ENCODE measurements at places on chromosomes 4 and X.

DNA sequence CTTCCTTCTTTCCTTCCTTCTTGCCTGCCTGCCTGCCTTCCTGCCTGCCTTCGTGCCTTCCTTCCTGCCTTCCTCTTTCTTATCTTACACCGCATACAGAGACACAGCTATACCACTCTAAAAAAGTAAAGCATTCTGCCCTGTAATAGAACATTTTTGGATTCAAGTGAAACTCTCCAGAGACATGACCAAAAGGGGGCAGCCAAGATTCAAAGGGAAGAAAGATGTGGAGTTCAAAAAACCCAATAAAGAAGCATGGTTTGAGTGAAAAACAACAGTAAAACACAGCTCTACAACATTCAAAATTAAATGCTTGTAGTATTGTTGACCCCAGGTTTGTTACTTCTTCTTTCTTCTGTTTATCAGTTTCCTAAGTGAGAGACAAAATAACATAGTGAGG, 914.9 kb upstream of the PCDH7 start:
- no peak for DNase-seq

GRCh38 chrX:39931529-39932282, 166.1 kb downstream of the BCOR start:
- no peak for DNase-seq

- no peak for DNase-seq
Observed at GRCh38 chr4:26069218-26069617, 155.2 kb downstream of the SMIM20 start.

DNA sequence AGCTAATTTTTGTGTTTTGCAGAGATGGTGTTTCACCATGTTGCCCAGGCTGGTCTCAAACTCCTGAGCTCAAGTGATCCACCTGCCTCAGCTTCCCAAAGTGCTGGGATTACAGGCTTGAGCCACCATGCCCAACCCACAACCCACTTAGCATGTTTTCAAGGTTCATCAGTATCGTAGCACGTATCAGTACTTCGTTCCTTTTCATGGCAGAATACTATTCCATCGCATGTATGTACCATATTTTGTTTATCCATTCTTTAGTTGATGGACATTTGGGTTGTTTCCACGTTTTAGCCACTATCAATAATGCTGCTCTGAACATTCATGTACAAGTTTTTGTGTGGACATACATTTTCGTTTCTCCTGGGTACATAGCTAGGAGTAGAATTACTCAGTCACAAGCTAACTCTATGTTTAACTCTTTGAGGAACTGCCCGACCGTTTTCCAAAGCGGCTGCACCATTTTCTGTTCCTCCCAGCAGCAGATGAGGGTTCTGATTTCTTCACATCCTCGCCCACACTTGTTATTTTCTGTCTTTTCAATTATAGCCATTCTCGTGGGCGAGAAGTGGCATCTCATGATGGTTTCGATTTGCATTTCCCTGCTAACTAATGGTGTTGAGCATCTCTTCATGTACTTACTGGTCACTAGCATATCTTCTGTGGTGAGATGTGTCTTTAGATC, 32.5 kb downstream of the MAN2B2 start:
- DNase-seq = no peak

GRCh38 chr4:147877308-147877771, 145.5 kb downstream of the ARHGAP10 start:
- DNase-seq = no peak

- DNase-seq = no peak
Observed at GRCh38 chr4:24933684-24934275, 20.9 kb upstream of the CCDC149 start.

DNA sequence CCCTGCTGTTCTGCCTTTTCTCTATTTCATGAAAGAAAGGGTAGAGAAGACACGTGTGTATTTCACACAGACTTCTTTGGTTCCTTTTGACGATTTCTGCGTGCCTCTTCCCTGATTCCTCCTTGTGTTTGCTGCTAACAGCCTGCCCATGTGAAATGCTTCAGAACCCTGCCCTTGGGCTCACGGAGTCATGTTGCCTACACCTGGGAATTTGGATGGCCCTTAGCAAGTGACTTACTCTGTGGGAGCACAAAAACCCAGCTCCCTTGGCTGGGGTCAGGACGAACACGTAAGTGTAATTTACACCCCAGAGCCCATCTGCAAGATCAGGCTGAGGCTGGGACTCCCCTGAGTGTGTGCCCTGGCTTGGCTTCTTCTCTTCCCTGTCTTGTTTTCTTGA, 220.3 kb upstream of the BCOR start:
- DNase-seq = no peak

GRCh38 chr4:37876156-37876555, 14.7 kb upstream of the TBC1D1 start:
- no peak for DNase-seq

- no peak for DNase-seq
Observed at GRCh38 chrX:114999906-115000305, 17.5 kb downstream of the IL13RA2 start.

- DNase-seq = no peak
Observed at GRCh38 chr4:147034372-147034771, 88.7 kb upstream of the TTC29 start.

DNA sequence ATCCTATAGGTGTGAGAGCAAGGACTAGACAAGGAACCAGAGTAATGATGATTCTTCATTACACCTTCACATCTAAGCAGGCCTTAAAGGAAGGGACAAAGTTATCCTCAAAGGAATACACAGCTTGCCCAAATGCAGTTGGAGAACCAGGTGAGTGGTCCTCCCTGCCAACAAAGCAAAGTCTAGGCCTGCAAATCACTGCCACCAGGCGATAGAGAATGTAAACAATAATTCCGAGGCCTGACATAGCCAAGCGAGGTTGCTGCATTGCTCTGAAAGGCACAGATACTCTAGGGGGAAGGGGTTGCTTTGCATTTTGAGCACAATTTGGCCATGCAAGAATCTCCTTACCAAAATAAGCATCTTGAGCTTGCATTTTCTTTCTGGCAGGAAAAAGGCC, 178.2 kb upstream of the FAT1 start:
- no peak for DNase-seq

GRCh38 chrX:76420237-76420636, 7.3 kb upstream of the MAGEE1 start:
- DNase-seq = no peak

DNA sequence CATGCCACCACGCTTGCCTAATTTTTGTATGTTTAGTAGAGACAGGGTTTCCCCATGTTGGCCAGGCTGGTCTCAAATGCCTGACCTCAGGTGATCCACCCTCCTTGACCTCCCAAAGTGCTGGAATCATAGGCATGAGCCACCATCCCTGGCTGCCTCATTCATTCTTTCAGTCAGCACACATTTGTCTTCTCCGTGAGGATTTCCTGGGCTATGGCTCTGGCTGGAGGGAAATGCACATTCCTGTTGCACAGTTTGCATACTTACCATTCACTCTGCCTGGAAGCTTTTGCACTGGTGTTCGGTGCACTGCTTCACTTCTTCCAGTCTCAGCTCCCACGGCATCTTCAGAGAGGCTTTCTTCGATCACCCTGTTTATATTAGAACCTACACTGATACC, 267.8 kb downstream of the STIM2 start:
- DNase-seq = no peak

GRCh38 chrX:1464971-1465285, 12.2 kb upstream of the ASMTL start:
- no peak for DNase-seq

GRCh38 chrX:149508467-149508866, 3.4 kb upstream of the IDS start:
- no peak for DNase-seq

- no peak for DNase-seq
Observed at GRCh38 chr4:35970366-35970960, 273.9 kb downstream of the ARAP2 start.

- no peak for DNase-seq
Observed at GRCh38 chr4:1715002-1715758, 3.1 kb upstream of the SLBP start.

DNA sequence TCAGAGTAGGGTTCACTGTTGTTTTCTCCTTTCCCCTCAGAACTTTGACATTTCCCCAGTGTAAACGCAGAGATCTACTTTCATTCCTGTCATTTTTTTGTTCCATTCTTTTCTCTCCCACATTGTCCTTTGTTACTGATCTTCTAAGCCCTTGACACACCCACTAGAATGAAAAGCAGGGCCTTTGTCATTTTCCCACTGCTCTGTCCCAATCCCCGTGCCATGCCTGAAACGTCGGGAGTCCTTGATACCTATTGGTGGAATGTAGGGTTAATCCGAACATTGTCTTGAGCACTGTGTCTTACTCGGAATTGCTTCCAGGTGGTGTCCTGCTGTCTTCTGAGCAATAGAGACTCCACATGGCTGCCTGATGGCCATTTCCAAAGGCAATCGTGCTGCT, 887.1 kb upstream of the FRG1 start:
- no peak for DNase-seq

DNA sequence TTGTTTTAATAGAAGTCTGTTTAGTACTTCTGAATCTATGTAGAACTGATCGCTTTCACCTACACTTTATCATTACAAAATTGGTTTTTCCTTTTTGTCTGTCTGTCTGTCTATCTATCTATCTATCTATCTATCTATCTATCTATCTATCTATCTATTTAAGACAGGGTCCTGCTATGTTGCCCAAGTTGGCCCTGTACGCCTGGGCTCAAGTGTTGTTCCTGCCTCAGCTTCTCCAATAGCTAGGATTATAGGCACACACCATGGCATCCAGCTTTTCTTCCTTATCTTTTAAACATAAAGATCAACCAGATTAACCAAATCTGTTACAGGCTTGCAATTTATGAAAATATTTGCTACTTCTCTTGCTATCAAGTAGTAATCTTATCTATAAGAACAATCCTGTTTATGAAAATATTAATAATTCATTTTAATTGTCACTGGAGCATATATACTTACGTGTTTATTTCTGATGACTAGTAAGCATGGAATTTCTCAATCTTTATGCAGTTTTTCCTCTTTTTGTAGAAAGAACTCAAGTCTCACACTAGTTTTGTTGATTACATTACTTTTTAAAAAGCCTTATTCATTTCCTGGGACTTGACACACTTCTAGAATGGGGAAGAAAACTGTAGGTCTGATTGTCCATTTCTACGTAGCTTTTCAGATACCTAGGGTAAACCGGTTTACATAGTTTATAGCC, 24.5 kb downstream of the KIAA0232 start:
- DNase-seq = no peak

DNA sequence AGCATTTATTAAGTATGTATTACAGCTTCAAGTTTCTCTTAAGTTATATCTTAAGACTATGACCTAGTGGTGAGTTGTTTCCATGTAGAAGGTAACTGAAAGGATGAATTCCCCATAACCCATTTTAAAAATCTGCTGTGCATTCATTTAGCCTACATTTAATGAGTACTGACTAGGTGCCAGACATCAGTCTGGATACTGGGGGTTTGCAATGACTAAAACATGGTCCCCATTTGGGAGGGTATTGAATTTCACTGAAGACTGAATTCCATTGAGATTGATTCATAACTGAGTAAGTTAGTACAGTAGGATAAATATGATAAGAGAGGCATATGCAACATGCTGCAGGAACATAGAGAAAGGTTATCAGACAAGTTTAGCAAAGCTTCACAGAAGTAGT, 241.5 kb downstream of the FRAS1 start:
- no peak for DNase-seq

DNA sequence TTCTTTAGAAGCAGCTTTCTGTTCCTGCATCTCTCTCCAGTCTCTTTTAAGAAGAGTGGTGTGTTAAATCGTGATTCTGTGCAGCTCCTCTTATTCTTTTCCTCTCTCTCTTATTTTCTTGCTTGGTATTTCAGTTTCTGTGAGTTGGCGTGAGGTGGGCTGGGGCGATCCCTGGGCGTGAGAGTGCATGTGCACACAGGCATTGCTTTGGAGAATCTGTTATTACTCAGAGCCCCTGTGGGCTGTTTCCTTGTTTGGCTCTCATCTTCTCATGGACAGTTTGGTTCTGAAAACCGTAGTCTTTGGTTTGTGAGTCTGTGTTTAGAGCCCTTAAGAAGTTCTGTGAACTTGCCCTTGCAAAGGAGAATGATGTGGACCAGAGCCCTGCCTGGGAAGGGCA, 97.2 kb upstream of the CLNK start:
- DNase-seq = no peak

- DNase-seq = no peak
Observed at GRCh38 chrX:10926404-10926803, 184.7 kb upstream of the HCCS start.

GRCh38 chrX:153981771-153982533, 9.4 kb downstream of the TMEM187 start:
- DNase-seq = peak; percentile 45

GRCh38 chr4:10226756-10227155, 110.2 kb upstream of the WDR1 start:
- no peak for DNase-seq

DNA sequence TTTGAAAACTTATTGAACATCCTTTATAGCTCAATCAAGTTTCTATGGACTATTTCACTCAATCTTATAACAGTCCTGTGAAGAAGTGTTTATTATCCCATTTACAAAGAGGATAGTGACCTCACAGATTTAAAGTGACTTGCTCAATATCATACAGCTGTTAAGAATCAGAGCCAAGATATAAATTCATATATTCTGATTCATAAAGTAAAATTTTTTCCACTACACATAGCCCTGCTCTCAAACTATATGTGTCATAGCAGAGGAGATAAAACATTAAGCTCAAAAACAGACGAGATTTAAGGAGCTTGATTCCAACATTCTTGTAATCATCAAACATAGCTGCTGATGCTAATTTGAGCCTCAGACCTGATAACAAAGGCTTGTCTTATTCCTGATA, 226.8 kb downstream of the CAMK2D start:
- DNase-seq = no peak

DNA sequence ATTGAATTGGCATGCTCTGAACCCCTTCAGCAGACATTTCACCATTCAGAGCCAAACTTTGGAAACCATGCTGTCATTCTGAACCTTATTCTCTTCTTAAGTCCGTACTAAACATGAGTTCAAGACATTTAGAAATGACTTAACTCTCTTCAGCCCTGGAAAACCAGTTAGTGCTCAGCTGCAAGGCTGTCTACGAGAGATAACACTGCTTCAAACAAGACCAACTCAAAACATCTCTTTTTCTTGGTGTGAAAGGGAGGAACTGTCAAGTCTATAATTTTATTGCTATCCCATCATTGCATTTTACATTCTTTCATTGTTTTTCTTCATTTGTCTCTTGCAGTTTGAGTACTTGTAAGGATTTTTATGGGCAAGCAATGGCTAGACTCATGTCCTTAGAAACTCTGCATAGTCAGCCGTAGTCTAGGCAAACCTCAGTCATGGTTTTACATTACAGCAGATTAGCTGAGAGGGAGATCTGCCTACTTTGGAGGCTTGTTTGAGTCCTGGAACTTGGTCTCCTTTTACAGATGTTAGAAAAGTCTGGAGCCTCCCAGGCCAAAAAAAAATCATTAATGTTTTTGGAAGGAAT, 120.6 kb upstream of the JADE1 start:
- DNase-seq = no peak

DNA sequence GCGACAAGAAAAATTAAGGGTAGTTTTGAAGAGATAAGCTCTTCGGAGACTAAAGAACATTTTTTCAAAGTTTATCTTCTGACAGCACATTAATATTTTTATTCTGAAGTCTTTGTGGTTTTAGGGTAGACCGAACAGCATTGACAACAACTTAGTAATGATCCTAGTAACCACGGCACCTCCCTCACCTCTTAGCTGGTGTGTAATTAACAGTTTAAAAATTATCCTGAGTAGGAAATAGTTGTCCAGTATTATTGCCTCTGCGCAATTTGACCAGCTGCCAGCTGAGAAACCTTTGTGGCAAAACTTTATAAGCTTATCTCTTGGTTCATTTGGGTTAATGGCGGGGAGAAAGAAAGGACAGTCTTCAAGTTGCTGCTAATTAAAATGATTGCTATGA, 213.6 kb downstream of the CBLL2 start:
- DNase-seq = no peak

- no peak for DNase-seq
Observed at GRCh38 chr4:189530848-189531247, 409.8 kb upstream of the FRG1 start.

Data from stimulated activated CD4-positive, alpha-beta T cell treated with anti-CD3 and anti-CD28 coated beads, Interleukin-4, amount 100 ng/mL, for 4 hours (primary cell).